ENCODE measurements at places on chromosomes 2 and 18. TPM values are rescaled to one million over a fixed set of nuclear protein-coding genes. Genes with fewer than 3 reads are reported as not detected.

- no peak for DNase-seq
Observed at GRCh38 chr2:120978359-120979050, 242.8 kb downstream of the GLI2 start.

ASTL gene
- not detected for total RNA-seq

DNA sequence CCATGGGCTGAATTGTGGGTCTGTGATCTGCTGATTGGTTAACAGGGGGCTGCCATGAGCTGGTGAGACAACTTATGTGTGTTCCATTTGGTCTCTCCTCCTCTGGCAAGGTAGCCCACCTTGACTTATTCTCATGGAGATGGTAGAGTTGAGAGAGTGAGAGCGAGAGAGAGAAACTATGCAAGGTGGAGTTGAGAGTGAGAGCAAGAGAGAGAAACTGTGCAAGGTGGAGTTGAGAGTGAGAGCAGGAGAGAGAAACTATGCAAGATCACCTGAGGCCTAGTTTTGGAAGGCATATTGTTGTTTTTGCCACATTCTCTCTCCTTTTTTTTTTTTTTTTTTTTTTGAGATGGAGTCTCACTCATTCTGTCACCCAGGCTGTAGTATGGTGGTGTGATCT is 155.7 kb downstream of the UBR3 start:
- DNase-seq = no peak

LYPD6B gene
- not detected for total RNA-seq

DNA sequence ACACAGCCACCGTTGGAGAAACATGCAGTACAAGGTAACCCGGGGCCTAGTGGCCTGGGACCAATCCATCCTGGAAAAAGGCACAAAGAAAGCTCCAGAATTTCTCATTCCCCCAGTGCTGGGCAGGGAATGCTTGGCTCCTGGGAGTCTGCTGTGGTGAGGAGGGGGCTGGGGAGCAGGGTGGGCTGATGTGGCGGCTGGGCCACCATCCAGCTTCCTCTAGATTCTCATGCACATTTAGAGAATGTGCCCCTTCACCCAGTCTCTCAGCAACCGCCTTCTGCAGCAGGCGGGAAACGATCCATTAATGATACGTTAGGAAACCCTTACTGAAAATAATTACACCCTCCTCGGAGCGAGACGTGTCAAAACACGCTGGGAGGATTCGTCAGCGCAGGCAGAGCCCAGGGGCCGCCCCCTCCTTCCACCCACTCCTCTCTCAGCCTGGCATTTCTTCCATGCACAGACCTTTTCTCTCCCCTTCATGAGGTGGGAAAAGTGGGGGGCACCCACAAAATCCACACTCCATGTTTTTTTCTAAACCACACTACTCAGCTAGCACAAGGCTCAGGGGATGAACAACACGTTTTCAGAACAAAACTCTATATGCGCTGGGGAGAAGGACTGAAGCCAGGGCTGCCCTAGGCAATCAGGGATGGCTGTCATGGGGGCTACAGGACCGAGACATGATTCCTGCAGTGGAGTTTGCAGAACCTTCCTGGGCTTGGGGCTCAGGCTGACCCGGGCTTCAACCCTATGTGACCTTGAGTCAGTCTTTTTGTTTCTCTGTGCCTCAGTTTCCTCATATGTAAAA is 56.1 kb upstream of the SMAD7 start:
- DNase-seq = no peak

DNA sequence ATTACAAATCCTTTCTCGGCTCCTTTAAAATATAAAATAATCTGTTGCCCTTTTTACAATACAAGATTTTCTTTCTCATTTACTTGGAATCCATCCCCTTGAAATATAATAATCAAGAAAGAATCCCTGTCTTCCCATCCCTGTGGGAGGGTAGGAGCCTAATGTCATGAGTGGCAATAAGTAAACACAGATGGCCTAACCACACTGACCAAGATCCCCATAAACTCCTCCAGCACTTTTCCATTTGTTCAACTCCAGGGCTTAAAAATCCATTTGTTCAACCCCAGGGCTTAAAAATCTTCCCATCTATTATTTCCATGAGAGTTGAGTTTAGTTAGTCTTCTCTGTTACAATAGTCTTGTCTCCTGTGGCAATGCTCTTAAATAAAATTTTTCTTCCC is 297.6 kb downstream of the CDH7 start:
- no peak for DNase-seq

ANKRD62 gene
- total RNA-seq = not detected

GRCh38 chr2:140457483-140457882 is 1673.3 kb downstream of the LRP1B start:
- DNase-seq = no peak

GALM gene
- 23.5 TPM for total RNA-seq

PLCL1 gene
- 9.9 TPM for total RNA-seq

GRCh38 chr2:24262421-24262970 is 87.6 kb downstream of the FAM228A start:
- no peak for DNase-seq

GRCh38 chr2:63658176-63658968 is 69.6 kb downstream of the MDH1 start:
- DNase-seq = no peak

DNA sequence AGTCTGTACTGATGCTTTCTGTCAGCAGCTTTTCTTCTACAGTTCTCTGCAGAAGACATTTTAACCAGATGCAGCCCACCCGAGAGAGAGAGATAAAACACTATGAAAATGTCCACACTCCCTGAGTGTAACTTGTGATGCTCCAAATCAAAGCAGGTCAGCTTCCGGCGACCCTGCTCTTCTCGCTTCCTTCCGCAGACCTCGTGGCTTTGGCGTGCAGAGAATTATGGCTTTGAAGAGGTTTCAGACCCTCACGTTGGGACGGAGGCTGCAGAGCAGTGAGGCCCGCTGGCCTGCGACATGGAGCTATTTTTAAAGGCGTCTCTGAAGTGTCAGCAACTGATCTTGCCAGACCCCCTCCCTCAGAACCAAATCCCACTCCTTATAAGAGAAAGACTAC is 41.8 kb downstream of the TMEM163 start:
- no peak for DNase-seq

GRCh38 chr2:12397854-12398253 is 318.9 kb upstream of the TRIB2 start:
- DNase-seq = no peak

GRCh38 chr2:201779901-201780673 is 646 bp downstream of the ALS2 start:
- DNase-seq = no peak

GRCh38 chr2:7930800-7931635 is 750.8 kb upstream of the ID2 start:
- no peak for DNase-seq

DNA sequence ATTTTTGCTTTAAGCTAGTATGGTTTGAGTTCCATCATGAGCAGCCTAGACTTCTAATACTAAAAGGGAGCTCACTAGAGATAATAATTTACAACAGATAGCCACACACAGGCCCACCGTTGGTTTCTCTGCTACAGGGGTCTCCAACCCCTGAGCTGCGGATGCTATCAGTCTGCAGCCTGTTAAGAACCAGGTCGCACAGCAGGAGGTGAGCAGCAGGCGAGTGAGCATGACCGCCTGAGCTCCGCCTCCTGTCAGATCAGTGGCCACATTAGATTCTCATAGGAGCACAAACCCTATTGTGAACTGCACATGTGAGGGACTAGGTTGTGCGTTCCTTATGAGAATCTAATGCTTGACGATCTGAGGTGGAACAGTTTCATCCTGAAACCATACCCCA is 150.6 kb downstream of the HRH4 start:
- no peak for DNase-seq

DNA sequence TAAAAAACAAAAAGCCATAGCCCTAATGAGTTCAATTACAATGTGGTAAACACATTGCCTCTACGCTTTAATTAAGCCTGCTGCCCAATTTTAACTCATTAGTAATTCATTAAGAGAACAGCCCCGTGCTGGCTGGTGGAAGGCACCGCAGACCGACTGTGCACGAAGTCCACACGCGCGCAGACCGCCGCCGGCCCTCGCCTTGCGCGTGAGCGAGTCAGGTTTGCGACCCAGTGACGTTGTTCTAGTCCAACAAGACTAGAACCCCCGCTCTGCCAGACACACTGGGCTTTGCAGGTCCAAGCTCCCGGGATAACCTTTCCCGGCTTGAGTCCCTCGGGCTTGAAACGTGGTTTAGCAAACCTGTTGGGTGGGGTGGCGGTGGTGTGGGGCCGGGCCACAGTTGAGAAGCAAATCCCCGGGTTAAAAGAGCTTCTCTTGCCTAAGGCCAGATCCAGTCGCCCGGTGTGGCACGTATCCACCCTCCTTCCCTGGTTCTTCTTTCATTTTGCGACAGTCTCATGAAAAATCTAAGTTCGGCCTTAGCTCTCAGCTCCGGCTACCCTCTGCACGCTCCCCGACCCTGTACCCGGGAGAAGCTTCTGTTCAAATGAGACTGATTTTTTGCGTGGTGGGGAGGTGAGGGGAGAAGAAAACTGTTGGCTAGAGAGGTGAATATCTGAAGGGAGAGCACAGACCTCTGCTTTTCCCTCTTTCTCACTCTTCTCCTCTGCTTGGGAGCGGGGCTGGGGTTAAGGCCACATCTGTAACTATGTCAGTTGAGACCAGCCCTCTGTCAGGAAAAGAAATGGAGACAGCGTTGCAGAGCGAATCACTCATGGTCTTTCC is 11.1 kb upstream of the SKOR2 start:
- DNase-seq = no peak
